ENCODE measurements at places on chromosomes 11 and 22.

DNA sequence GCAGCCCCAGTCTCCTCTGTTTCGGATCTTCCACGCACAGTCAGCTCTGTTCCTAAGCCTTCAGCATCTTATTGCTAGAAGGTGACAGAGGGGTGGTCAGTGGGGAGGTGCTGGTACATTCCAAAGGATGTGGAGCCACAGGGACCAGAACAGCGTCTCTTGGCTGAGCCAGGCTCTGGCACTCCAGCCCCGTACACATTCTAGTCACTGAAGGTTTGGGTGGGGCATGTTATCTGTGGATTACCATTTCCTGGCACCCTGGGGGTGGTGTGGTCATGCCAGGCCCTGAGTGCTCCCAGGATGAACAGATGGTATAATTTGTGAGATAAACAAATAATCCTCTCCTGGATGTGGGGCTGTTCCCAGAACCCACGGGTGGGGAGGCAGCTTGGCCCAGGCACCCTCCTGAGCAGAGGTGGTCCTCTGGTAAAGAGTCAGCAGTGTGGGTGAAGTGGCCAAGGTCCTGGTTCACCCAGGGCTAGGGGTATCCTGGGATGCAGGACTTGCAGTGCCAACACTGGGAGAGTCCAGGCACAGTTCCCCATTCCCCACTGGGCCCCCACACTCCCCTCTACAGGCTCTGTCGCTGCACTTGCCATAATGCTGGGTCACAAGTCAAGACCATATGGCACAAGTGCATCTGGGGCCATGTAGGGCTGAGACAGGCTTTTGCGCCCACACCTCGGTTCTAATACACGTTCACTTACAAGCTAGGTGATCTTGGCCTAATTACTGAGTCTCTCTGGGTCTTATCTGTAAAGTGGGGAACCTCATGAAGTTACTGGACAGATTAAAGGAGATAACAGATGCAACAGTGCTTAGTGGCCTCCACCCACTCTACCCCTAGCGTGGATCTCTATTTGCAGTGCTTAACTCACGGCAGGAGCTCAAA, 33.0 kb downstream of the DKK3 start:
- DNase-seq, result no peak

- DNase-seq, result no peak
Measured at GRCh38 chr22:26770624-26771023, 113.2 kb downstream of the MIAT start.

- DNase-seq, result no peak
Measured at GRCh38 chr11:1022411-1022810, 14.1 kb downstream of the MUC6 start.

DNA sequence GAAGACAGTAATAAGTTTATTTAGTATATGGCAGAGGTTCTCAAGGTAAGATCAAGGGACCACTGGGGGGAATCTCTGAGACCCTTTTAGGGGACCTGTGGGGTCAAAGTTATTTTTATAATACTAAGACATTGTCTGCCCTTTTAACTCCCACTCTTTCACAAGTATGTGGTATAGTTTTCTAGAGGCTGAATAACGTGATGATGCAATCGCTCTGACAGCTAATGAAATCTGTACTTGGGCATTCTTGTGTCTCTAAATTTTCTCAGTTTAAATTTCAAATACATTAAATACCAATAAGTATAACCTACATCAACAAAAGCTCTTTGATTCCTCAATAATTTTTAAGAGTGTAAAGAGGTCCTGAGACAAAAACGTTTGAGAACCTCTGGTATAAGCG, 147.9 kb downstream of the ATG16L2 start:
- no peak for DNase-seq

GRCh38 chr22:48485149-48486133, 1342.2 kb downstream of the BRD1 start:
- DNase-seq, result no peak

DNA sequence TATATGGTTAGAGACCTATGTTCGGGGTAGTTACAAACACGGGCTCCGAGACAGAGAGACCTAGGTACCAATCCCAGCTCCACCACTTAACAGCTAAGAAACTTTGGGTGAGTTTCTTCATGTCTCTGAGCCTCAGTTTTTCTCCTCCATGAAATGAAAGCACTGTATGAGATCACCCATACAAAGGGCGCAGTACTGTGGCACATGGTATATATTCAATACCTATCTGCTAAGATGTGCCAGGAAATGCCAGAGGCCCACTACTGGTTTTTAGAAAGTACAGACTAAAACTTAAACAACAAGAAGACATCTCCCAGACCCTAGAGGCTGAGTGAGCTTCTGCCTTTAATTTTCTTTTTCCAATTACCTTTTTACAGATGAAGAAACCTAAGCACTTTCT, 69.5 kb downstream of the SLC1A2 start:
- no peak for DNase-seq

DNA sequence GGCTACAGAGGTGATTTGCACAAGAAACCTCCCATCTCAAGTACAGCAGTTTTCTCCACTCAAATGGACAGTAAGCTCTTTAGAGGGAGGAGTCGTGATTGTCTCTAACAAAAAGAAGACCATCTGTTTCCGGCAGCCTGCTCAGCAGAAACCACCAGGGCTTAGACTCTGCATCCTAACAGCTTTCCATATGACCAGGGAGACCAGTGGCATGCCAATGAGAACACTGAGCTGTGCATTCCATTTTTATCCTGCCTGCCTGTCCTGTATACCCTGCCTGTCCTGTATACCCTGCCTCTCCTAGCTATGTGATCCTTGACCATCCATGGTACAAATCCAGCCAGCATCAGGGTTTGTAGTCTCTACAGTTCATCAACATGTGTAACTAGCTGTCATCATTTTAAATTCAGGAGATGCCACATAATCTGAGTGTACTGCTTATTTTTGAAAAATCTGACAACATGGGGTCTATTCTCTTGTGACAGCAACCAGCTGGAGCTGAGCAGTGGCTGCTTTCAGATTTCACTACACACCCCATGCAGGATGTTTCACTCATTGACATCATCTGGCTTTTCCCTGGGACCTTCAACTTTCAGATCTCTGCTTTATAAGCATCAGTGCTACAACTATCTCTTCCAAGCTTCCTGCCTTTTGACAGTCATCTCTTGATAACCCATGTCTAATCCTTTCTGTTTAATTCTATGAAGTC, 50.5 kb upstream of the POU2AF2 start:
- no peak for DNase-seq

- no peak for DNase-seq
Measured at GRCh38 chr11:45245218-45246045, 40.7 kb downstream of the SYT13 start.

DNA sequence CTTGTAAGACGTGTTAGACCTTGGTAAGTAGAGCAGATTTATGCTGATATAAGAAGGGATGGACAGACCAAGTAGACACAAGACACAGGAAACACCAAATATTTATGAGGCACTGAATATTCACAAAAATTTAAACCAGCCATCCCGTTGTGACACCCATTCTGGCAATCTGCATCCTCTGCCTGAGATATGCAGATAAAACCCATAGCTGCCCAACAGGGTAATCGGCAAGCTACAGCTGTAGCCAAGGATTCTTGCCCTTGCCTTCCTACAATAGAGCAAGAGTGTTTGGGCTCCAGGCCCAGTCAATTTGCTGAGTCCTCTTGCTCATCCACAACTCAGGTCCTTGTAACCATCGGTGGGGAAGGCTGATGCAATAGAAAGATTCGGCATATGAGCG, 18.5 kb upstream of the MPZL2 start:
- DNase-seq, result no peak

- no peak for DNase-seq
Measured at GRCh38 chr11:44525473-44526252, 39.8 kb upstream of the CD82 start.

GRCh38 chr11:16166571-16166970, 189.8 kb downstream of the SOX6 start:
- DNase-seq, result no peak

DNA sequence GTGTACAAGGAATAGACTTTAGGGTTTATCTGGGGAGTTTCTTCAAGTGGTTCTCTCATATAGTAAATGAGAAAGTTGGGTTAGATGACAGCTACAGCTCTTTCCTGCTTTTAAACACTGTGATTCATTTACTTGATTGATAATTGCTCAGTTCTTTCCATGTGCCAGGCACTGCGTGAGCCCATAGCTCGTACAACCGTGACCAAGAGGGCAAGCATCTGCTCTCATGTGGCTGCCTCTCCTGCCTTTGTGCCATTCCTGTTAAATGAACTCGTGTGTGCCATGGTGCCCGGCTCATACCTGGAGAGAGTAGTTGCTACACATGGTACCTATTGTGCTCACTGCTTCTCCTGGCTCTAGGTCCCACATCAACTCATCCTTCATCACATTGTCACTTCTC, 206.3 kb downstream of the SNX19 start:
- no peak for DNase-seq

GRCh38 chr22:44584256-44584902, 86.3 kb upstream of the RTL6 start:
- no peak for DNase-seq
